ENCODE measurements at places on chromosomes 7 and 10. TPM values are rescaled to one million over a fixed set of nuclear protein-coding genes. Genes with fewer than 3 reads are reported as not detected.

- DNase-seq: no peak
- no peaks in the 10 kb centered on the region for H3K27me3 ChIP-seq
- no peak overlapping the region for H3K27ac ChIP-seq
- no peaks in the 10 kb centered on the region for H3K4me1 ChIP-seq
- no peak overlapping the region for H3K4me3 ChIP-seq
These were observed 74.2 kb downstream of the NXPH1 start for GRCh38 chr7:8507566-8507965.

DNA sequence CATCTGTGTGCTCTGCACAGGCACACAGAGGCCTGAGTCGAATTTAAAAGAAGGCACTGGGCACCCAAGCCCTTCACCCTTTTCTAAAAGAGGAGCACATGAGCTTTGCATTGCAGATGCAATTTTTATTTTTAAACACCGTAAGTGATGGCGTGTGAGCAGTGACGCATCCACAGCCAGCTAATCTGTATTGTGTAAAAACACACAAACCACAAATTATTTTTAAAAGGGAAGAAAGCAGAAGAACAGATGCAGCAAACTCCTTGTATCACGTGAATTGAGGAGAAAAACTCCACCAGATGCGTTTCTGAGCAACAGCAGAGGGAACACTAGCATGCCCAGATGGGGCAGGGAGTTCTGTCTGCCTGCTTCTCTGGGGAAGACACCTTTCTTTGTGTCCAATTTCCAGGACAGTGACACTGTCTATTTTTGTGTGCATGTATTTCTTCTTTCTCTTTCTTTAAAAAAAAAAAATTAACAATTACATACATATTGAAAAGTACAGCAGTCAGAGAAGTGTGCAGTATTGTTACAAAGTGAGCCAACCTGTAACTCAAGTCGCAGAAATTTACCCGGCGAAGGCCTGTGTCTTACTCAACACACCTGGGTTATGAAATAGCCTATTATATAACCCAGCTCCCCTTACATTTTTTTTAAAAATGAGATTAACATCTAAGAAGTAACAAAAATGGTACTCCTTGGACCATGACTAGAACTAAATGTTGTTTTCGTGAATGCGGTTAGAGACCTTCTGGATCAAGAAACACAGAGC is 39.2 kb downstream of the EEPD1 start:
- no peak overlapping the region for H3K27ac ChIP-seq
- no peak overlapping the region for H3K4me3 ChIP-seq
- H3K27me3 ChIP-seq: no peaks in the 10 kb centered on the region
- no peaks in the 10 kb centered on the region for H3K36me3 ChIP-seq
- no peak for DNase-seq
- peaks cover 22% of the 10 kb centered on the region for H3K4me1 ChIP-seq

GRCh38 chr7:372932-373791 is 83.2 kb downstream of the FOXL3 start:
- H3K27me3 ChIP-seq: no peaks in the 10 kb centered on the region
- H3K4me1 ChIP-seq: no peaks in the 10 kb centered on the region
- H3K36me3 ChIP-seq: no peaks in the 10 kb centered on the region
- no peak overlapping the region for H3K4me3 ChIP-seq

- H3K4me1 ChIP-seq: no peaks in the 10 kb centered on the region
- no peaks in the 10 kb centered on the region for H3K36me3 ChIP-seq
- DNase-seq: no peak
- H3K27ac ChIP-seq: no peak overlapping the region
- no peak overlapping the region for H3K4me3 ChIP-seq
These were observed 48.0 kb downstream of the BRAF start for GRCh38 chr7:140876519-140877248.

DNA sequence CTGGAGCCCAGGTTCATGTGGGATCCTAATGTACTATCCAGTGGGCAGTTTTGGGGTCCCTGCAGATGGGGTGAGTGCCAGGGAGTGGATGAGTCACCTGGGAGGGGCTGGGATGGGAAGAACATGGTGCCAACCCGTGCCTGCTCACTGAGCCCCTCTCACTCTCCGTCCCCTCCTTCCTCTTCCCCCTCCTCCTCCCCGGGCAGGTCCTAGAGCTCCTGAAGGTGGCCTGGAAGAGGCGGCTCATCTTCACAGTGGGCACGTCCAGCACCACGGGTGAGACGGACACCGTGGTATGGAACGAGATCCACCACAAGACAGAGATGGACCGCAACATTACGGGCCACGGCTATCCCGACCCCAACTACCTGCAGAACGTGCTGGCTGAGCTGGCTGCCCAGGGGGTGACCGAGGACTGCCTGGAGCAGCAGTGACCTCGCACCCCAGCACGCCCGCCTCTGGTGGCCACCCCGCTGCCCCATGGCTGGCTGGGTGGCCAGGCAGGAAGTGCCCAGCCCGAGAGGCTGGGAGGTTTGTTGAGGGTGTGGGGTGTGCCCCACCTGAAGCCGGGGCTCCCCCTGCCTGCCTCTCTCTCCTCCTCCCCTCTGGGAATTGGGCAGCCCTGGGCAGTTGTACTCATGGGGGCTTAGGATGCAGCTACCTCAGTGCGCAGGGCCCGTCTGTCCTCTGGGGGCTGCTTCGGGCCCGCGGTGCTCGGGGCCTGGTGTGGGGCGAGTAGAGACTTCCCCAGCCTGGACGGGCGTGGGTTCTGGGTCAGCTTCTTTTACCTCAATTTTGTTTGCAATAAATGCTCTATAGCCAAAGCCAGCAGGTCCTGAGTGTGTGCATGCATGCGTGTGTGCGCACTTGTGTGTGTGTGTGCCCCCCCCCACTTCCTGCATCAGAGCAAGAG is 4.9 kb upstream of the UPK3B start:
- H3K27me3 ChIP-seq: no peaks in the 10 kb centered on the region
- H3K4me1 ChIP-seq: no peaks in the 10 kb centered on the region
- H3K4me3 ChIP-seq: no peak overlapping the region
- H3K27ac ChIP-seq: no peak overlapping the region
- DNase-seq: no peak

DNAJC2 gene
- 11.2 TPM for total RNA-seq

FFAR4 gene
- total RNA-seq: 0.19 TPM

PTTG1IP2 gene
- not detected for total RNA-seq
